Dorsolateral prefrontal cortex (tissue), 122 donors: ENCODE measurements at places on chromosomes 2 and 18.

- DNase-seq, result no peak
Observed at GRCh38 chr2:205776139-205776538, 93.8 kb downstream of the NRP2 start.

GRCh38 chr2:208638059-208638458 lies 231.5 kb downstream of the PTH2R start:
- no peak for DNase-seq

DNA sequence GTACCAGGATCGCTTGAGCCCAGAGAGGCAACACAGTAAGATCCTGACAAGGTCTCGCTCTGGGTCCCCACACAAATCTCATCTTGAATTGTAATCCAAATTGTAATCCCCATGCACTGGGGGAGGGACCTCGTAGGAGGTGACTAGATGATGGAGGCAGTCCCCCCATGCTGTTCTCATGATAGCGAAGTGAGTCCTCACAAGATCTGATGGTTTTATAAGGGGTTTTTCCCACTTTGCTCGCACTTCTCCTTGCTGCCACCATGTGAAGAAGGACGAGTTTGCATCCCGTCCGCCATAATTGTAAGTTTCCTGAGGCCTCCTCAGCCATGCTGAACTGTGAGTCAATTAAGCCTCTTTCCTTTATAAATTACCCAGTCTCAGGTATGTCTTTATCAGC lies 46.0 kb upstream of the SERTAD2 start:
- no peak for DNase-seq

DNA sequence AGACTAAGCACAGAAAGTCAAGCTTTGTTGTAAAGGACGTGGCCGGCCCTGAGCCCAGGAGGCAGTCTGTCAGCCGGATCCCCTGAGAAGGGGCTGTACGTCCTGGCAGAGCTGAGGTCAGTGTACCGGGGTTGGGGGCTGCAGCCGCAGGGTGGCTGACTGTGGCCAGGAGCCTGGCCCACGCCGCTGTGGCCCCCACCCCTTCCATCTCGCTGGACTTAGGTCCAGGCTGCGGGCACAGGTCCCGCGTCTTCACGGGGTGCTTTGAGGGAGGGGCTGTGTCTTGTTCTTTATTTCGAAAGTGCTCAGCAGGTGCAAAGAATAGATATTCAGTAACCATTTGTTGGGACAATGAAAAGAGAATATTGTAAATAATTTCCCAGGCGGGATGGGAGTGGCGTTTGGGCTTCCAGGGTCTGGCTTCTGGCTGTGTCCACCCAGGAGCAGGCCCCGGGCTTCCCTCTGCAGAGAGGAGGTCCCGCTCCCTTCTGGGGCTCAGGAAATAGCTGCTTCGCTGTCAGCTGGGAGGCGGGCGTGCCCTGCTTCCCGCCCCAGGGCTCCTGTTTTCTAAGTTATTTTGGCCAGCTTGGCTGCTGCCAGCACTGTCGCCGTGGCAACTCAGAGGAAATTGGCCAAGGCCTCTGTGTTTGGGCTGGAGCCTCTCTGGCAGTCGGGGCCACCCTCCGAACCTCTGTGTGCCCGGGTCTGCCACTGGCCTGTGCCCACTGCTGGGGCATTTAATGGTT lies 7.4 kb downstream of the NFATC1 start:
- peak; percentile 49 for DNase-seq

DNA sequence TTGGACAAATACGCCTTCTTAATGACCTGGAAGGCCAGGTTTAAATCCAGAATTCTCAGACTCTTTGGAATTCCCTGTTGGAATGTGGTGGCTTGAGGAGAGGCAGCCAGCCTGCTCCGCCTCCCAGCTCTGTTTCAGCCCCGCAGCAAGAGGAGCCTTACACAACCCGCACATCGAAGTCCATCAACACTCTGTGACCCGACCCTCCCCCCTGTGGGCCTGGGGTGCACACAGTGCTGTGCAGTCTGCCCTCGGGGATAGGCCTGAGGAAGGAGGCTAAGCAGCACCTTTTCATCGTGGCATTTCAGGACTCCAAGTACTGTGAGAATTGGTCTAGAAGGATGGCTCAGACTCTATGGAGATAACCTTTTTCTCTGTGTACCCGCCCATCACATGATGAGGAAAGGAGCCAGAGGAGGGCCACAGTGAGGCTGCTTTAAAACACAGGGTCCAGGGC lies 73.7 kb downstream of the GREB1L start:
- no peak for DNase-seq

- DNase-seq, result no peak
Observed at GRCh38 chr2:43193652-43194120, 32.7 kb downstream of the ZFP36L2 start.

DNA sequence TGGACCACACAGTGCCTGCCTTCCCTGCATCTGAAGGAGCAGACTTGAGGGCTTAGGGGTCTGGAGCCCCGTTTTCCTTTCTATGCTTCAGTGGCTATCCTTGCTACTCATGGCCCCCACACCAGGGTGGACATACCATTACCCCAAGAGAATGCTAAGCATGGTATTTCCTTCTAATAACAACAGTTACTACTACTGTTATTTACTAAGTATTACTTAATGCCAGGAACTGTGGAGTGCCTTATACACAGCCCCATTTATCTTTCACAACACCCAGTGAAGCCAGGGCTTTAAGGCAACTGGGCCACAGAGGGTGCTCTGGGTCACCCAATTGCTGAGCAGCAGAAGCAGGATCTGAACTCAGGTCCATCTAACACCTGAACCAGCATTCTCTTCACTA lies 5.8 kb upstream of the PAX8 start:
- DNase-seq, result no peak

DNA sequence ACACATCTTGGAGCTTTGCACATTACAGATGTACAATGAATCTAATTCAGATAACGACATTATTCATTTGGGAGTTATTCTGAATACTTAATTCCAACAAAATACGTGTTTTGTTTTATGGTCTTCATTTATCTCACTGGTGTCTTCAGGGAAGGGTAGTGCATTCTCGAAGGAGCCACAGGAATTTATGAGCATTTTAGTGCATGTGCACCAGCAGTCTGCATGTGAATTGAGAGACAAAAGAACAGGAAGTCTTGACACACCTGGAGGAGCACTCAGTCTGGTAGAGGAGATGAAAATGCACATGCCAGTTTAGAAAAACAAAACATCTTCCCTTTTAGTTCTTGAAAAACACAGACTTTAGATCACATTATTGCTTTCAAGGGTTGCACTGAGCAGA lies 228.7 kb downstream of the LRATD1 start:
- DNase-seq, result no peak

- no peak for DNase-seq
Observed at GRCh38 chr18:78948221-78948620, 31.4 kb upstream of the SALL3 start.

- DNase-seq, result no peak
Observed at GRCh38 chr2:210227290-210228088, 2.2 kb upstream of the ACADL start.

DNA sequence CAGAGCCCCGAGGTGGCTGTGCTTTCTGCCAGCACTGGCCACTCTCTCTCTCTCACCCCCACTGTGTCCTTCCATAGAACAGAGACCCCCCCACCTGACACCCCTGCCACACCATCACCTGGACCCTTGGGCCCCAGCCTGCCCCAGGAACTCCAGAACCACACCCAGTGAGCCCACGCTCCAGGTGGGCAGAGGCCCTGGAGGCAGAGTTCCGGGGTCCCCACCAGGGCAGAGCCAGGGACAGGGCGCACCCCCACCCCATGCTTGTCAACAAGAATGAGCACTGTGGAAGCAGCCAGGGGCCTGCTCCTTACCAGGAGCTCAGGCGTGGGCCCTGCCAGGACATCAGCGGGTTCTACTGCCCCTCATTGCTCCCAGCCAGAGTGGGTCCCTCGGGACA lies 14.6 kb downstream of the PASK start:
- DNase-seq, result no peak

DNA sequence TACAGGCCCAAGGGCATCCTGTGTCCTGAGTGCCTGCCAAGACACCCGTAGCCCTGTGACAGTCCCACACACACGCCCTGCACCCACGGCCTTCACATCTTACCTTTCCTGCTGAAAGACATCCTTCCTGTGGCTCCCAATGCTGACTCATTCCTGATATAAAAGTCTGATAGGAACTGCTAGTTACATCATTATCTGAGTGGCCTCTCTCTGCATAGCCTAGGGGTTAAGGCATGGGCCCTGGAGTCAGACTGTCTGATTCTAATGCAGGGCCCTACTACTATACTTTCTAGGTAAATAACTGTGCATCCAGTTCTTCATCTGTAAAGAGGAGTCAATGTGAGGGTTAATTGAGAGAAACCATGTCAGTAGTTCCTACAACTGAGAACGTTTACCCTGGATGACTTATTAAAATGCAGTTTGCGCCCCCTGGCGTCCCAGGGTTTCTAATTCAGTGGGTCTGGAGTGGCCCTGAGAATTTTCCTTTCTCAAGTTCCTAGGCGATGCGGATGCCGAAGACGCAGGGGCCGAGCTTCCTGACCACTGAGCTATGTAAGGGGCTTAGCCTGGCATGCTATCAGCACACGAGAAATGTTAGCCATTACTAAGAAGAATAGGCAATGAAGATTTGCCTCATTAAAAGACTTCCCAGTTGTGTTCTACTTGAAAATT lies 6.0 kb upstream of the GPR45 start:
- DNase-seq, result peak; percentile 66

DNA sequence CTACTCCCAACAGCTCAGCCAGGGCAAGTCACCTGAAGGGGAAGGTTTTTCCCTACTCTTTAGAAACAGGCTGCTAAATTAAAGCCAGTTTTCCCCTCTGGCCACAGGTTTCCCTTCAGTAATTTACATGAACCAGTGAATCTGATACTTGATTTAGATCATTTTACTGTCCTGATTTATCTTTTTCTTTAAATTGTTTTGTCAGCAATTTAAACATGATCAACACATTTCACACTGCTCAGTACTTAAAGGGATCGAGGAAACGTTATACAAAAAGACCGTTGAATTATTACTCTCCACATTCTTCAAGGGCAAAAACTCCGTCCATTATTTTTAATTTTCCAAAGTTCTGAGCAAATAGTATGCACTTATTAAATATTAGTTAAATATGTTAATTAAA lies 1165.7 kb upstream of the GYPC start:
- DNase-seq, result no peak

DNA sequence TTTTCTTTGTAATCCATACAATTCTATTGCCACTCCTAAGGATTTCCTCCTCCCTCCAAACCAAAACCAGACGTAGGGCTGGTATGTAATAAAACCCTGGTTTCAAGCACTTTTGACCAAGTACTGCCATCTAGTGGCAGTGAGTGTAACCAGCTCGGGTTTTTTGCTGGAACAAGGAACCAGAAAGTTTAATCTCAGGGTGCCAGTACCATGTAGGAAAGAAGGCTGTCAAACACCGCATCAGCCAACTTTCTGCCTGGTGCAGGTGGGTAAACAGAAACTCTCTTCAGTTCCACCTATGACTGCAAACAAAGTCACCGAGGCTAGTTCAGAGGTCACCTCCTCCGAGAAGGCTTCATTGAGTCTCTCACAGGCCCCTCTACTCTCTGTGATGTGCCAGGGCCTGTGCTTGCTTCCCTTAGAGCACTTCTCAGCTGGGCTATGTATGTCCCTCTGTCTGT lies 10.2 kb upstream of the THNSL2 start:
- peak; percentile 47 for DNase-seq

GRCh38 chr18:66754335-66754734 lies 150.4 kb upstream of the CDH19 start:
- DNase-seq, result no peak

GRCh38 chr18:52254367-52254766 lies 85.6 kb upstream of the DCC start:
- no peak for DNase-seq

DNA sequence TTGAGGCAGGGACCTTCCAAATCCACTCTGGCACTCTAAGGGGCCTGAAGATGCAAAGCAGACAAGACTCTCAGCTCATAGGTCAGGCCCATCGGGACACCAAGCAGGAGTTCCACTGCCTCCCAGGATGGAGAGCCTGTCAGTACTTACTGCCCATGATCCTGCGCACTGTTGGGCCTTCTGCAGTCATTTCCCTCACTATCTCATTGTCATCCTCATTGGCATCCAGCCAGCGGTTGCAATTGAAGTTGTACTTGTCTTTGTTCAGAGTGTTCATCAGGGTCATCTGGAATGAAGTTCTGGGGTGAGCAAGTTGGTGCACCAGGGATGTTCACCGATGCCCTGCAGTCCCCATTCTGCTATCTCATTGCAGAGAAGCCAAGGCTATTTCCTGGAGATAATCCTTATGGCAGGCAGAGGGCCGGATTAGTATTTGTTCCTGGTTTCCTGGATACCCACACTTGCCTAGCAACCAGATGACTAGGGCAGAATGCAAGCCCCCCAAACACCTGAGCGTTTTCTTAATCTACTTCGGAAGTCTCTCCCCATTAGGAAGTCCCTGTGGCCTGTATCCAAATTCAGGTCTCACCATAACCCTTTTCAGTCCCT lies 65.1 kb downstream of the LOXHD1 start:
- no peak for DNase-seq

DNA sequence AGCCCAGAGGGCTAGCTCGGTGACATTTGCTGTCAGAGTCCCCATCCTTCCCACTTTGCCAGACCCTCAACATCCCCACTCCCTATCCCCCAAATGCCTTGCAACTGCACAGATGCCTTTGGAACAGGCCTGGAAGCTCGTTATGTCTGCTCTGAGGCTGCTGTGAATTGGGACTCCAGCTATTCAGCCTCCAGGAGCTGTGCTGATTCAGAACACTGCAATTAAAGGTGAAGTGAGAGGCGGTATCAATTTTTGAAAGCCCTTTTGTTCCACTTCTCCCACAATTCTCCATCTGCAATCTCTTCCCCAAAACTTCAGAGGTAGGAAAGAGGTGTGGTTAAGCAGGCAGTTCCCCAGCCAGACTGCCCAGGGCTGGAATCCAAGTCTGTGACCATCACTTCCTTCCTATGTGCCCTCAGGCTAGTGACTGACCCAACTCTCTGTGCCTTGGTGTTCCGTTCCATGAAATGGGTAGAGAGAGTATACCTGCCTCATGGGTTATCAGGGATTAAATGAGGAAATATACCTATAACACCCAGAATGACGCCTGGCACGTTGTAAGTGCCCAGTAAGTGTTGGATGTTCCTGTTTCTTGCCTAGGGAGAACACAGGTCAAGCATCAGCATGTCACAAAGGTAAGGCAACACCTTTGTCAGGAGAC lies 17.5 kb downstream of the NOSTRIN start:
- no peak for DNase-seq

DNA sequence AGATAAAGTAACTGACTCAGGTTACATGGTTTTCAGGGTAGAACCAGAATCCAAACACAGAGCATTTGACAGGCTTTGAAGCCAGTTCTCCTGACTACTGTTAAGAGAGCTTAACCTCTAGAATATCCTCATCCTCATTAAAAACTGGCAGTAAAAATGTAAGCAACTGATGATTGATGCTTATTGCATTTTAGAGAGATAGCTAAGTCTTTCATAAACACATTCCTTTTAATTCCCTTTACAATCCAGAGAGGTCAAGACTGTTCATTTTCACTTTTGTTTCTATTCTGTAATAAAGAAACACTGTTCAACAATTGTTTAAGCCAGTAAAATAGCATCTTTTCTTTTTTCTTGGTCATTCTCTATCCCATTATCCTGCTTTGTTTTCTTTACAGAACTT lies 53.9 kb upstream of the RAB27B start:
- no peak for DNase-seq

- DNase-seq, result no peak
Observed at GRCh38 chr2:76997296-76997695, 524.9 kb downstream of the LRRTM4 start.

GRCh38 chr2:212549463-212549862 lies 10.9 kb upstream of the ERBB4 start:
- DNase-seq, result no peak
